Sigmoid colon (tissue), 7 donors: ENCODE measurements at places on chromosomes 5 and 9. TPM values are rescaled to one million over a fixed set of nuclear protein-coding genes. Genes with fewer than 3 reads are reported as not detected.

DNA sequence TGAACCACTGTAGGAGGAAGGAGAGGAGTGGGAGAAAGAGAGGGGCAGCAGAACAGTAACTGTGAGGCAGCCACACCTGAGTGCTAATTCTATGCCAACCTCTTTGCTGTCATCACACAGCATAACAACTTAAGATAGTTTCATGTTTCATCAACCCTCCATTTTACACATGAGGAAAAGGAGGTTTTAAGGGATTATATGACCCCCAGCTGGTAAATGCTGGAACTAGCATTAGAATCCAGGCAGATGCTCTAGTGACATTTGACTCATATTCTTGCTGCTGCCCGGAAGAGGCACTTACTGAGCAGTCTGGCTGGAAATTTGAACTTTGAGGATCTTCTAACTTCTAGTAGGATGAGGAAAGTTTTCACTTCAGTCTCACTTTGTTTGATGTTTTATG is 24.1 kb upstream of the VLDLR start:
- no peaks in the 10 kb centered on the region for H3K36me3 ChIP-seq
- no peak overlapping the region for H3K27ac ChIP-seq
- peaks cover 1% of the 10 kb centered on the region for H3K4me1 ChIP-seq
- no peak for DNase-seq
- no peaks in the 10 kb centered on the region for H3K27me3 ChIP-seq

- no peaks in the 10 kb centered on the region for H3K36me3 ChIP-seq
- H3K4me1 ChIP-seq, result peaks cover 5% of the 10 kb centered on the region
- no peak overlapping the region for H3K4me3 ChIP-seq
- DNase-seq, result no peak
- peak overlapping the region; percentile 47 for H3K27ac ChIP-seq
Measured at GRCh38 chr5:169637549-169638121, 560 bp downstream of the DOCK2 start.

GRCh38 chr9:38015266-38015665 is 53.8 kb downstream of the SHB start:
- peaks cover 53% of the 10 kb centered on the region for H3K4me1 ChIP-seq
- H3K27ac ChIP-seq, result peak overlapping the region; percentile 83
- no peaks in the 10 kb centered on the region for H3K36me3 ChIP-seq
- no peak for DNase-seq
- H3K4me3 ChIP-seq, result no peak overlapping the region
- no peaks in the 10 kb centered on the region for H3K27me3 ChIP-seq

TRIM14 gene
- total RNA-seq, result 7.4 TPM

DNA sequence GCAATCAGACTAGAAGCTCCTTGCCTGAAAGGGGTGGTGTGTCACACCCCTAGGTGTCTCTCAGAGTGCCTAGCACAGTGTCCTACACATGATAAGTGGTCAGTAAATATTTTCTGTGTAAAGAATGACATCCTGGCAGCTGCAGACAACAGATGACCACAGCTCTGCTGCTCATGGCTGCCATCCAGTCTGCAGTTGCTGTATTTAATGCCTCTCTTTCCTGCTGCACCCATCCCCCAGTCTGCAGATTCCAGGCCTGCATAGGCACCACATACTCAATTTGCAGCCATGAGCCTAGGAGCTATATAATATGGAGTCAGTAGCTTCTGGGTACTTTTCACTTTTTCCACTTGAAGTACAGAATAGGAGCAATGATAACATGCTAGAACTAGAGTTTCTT is 94.9 kb upstream of the NR4A3 start:
- H3K27ac ChIP-seq, result no peak overlapping the region
- H3K4me3 ChIP-seq, result no peak overlapping the region
- DNase-seq, result no peak
- H3K36me3 ChIP-seq, result no peaks in the 10 kb centered on the region
- no peaks in the 10 kb centered on the region for H3K27me3 ChIP-seq

GRCh38 chr5:67178966-67179365 is 17.6 kb downstream of the CD180 start:
- H3K4me3 ChIP-seq, result no peak overlapping the region
- no peak for DNase-seq
- H3K27me3 ChIP-seq, result no peaks in the 10 kb centered on the region
- H3K36me3 ChIP-seq, result no peaks in the 10 kb centered on the region

GRCh38 chr5:95892784-95893354 is 68.8 kb downstream of the ELL2 start:
- DNase-seq, result no peak
- no peaks in the 10 kb centered on the region for H3K4me1 ChIP-seq
- H3K27ac ChIP-seq, result no peak overlapping the region
- no peak overlapping the region for H3K4me3 ChIP-seq

- DNase-seq, result peak; percentile 86
- peaks cover 7% of the 10 kb centered on the region for H3K4me1 ChIP-seq
- H3K27me3 ChIP-seq, result no peaks in the 10 kb centered on the region
- H3K36me3 ChIP-seq, result no peaks in the 10 kb centered on the region
- H3K27ac ChIP-seq, result no peak overlapping the region
Measured at GRCh38 chr9:114108016-114108833, 9.1 kb upstream of the KIF12 start.

- peaks cover 13% of the 10 kb centered on the region for H3K4me1 ChIP-seq
- no peak overlapping the region for H3K4me3 ChIP-seq
- no peak for DNase-seq
- H3K27me3 ChIP-seq, result no peaks in the 10 kb centered on the region
- H3K36me3 ChIP-seq, result no peaks in the 10 kb centered on the region
Measured at GRCh38 chr5:123718238-123718637, 206.3 kb downstream of the CSNK1G3 start.

GRCh38 chr5:65672796-65673195 is 48.0 kb downstream of the SHLD3 start:
- no peaks in the 10 kb centered on the region for H3K27me3 ChIP-seq
- H3K4me3 ChIP-seq, result no peak overlapping the region
- no peak for DNase-seq

DNA sequence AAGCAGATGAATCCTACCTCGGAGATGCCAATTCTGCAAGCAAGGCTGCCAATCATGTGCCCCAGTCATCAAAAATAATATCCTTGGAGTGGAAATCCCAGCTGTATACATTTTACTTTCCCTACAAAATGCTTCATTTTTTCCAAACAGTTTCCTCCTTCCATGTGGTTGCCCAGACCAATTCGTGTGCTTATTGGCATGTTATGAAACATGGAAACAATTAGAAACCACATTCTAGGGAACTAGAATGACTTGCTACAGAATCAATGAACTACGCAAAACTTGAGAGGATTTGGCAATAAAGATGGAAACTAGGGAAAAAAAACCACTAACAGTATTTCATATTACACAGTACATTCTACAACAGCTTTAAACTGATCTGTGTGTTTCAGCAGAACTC is 584.5 kb upstream of the DMAC1 start:
- no peak for DNase-seq
- no peaks in the 10 kb centered on the region for H3K4me1 ChIP-seq
- no peaks in the 10 kb centered on the region for H3K36me3 ChIP-seq
- H3K4me3 ChIP-seq, result no peak overlapping the region
- H3K27ac ChIP-seq, result no peak overlapping the region

DNA sequence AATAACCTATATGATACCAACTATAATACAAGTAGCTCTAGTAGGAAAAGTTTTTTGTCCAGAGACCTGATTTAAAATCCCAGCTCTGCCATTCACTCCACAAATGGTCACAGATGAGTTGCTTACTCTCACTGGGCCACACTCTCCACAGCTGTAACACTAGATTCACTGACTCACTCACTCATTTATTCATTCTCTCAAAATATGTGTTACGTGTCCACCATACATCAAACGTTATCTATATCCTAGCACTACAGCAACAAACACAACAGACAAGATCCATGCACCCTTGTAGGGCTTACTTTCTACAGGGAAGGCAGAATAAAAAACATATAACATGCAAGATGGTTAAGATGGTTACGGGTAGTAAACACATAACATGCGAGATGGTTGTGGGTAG is 146.3 kb downstream of the CDK5RAP2 start:
- no peak overlapping the region for H3K4me3 ChIP-seq
- peaks cover 16% of the 10 kb centered on the region for H3K4me1 ChIP-seq
- no peak overlapping the region for H3K27ac ChIP-seq
- H3K27me3 ChIP-seq, result no peaks in the 10 kb centered on the region
- no peaks in the 10 kb centered on the region for H3K36me3 ChIP-seq

- H3K27ac ChIP-seq, result no peak overlapping the region
- H3K4me3 ChIP-seq, result no peak overlapping the region
- no peaks in the 10 kb centered on the region for H3K4me1 ChIP-seq
- no peaks in the 10 kb centered on the region for H3K27me3 ChIP-seq
Measured at GRCh38 chr9:87950765-87951488, 23.4 kb downstream of the CDK20 start.

TLR4 gene
- 15.6 TPM for total RNA-seq

PCDH12 gene
- total RNA-seq, result 2.5 TPM

- H3K36me3 ChIP-seq, result no peaks in the 10 kb centered on the region
- DNase-seq, result no peak
- H3K27ac ChIP-seq, result no peak overlapping the region
- no peaks in the 10 kb centered on the region for H3K27me3 ChIP-seq
Measured at GRCh38 chr5:40030661-40031060, 605.9 kb upstream of the DAB2 start.

FOCAD gene
- 33.4 TPM for total RNA-seq

DDX31 gene
- 6.6 TPM for total RNA-seq

- H3K4me3 ChIP-seq, result no peak overlapping the region
- DNase-seq, result no peak
- H3K4me1 ChIP-seq, result peaks cover 19% of the 10 kb centered on the region
- H3K36me3 ChIP-seq, result no peaks in the 10 kb centered on the region
- no peak overlapping the region for H3K27ac ChIP-seq
Measured at GRCh38 chr9:2335260-2335659, 286.3 kb upstream of the VLDLR start.

NR6A1 gene
- total RNA-seq, result 3.0 TPM

GRCh38 chr5:167736992-167737391 is 554.5 kb upstream of the WWC1 start:
- H3K36me3 ChIP-seq, result no peaks in the 10 kb centered on the region
- H3K4me1 ChIP-seq, result no peaks in the 10 kb centered on the region
- no peaks in the 10 kb centered on the region for H3K27me3 ChIP-seq

- no peak for DNase-seq
- H3K27me3 ChIP-seq, result peaks cover 87% of the 10 kb centered on the region
- H3K27ac ChIP-seq, result no peak overlapping the region
- peaks cover 8% of the 10 kb centered on the region for H3K4me1 ChIP-seq
- no peaks in the 10 kb centered on the region for H3K36me3 ChIP-seq
Measured at GRCh38 chr9:126678989-126679388, 65.3 kb downstream of the LMX1B start.

SPATA31C1 gene
- not detected for total RNA-seq

- DNase-seq, result no peak
- H3K4me1 ChIP-seq, result no peaks in the 10 kb centered on the region
- H3K4me3 ChIP-seq, result no peak overlapping the region
- no peaks in the 10 kb centered on the region for H3K36me3 ChIP-seq
- H3K27ac ChIP-seq, result no peak overlapping the region
Measured at GRCh38 chr9:109250771-109251079, 70.1 kb downstream of the EPB41L4B start.

TOR2A gene
- 10.4 TPM for total RNA-seq
